ENCODE measurements at places on chromosomes 2 and 18.

DNA sequence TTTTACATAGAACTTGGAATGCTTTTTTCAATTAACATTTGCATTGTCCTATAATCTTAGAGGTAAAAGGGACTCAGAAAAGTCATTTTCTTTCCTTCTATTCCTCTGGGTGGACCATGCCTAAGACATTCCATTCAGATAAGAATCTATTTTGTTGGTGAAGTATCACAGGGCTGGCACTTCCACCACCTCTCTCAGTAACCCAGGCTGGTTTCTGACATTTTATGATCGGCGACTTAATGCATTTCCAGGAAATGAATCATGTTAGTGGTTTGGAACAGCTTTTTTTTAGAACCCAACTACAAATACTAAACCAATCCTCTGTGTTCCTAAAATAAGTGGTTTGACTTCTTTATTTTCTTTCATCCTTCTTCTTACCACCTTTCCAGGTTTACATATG, 27.0 kb downstream of the GAD1 start:
- DNase-seq, result no peak

GRCh38 chr18:53920312-53921075, 304.0 kb downstream of the MBD2 start:
- no peak for DNase-seq

- no peak for DNase-seq
These were observed 108.1 kb upstream of the SIX2 start for GRCh38 chr2:45117383-45117782.

GRCh38 chr2:226001716-226002115, 602.2 kb downstream of the NYAP2 start:
- no peak for DNase-seq

DNA sequence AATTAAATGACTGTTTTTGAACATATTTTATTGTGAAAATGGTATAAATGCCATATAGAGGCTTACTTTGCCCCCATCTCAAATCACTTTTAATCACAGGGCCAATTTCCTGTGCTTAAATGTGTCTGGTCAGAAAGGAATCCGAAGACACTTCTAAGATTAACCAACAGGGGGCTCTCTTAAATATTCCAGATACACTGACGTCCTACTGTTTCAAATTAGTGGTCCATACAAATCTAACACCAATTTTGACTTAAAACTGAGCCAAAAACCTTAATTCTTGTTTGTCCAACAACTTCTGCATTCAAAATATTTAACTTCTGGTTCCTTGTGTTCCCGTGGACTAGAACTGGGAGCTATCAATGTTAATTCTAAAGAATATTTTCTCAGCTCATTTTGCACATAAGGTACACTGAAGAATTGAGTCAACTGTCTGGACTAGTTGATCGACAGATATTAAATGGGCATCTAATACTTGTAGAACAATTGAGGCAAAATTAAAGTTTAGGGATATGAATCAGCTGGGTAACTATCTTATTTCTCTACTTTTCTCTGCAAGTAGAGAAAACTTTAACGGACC, 557.5 kb downstream of the ARHGAP15 start:
- DNase-seq, result no peak

- DNase-seq, result no peak
These were observed 36.4 kb downstream of the PKDCC start for GRCh38 chr2:42084231-42084671.

- DNase-seq, result no peak
These were observed 300.6 kb downstream of the AFF3 start for GRCh38 chr2:99841749-99842148.

DNA sequence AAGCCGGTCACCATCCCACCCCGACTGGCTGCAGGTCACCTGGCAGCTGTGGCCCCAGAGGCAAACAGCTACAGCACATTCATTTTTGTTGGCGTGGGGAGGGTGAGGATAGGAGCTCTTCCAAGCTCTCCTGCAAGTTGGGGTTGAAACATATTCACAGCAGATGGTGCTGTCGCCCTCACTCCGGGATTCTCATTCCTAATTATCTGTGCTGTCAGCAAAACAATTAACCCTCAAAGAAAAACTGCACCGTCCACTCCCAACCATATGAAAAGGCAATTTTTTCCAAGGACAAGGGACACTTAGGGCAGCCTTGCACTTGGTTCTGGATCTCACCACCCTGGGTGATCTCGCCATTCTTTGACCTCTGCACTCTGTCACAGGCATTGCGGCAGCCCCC, 68.6 kb downstream of the ZBTB7C start:
- DNase-seq, result no peak

GRCh38 chr2:188869550-188869949, 104.6 kb upstream of the COL3A1 start:
- DNase-seq, result no peak

- DNase-seq, result no peak
These were observed 57.2 kb downstream of the LRRTM1 start for GRCh38 chr2:80247339-80247738.
